ENCODE measurements at places on chromosomes 3 and 15. TPM values are rescaled to one million over a fixed set of nuclear protein-coding genes. Genes with fewer than 3 reads are reported as not detected.

- no peak for DNase-seq
Observed at GRCh38 chr3:180469149-180469548, 132.8 kb upstream of the TTC14 start.

Gene THRB
- 24.0 TPM for total RNA-seq

Gene COLQ
- 2.9 TPM for total RNA-seq

Gene PCSK6
- total RNA-seq, result 20.0 TPM

DNA sequence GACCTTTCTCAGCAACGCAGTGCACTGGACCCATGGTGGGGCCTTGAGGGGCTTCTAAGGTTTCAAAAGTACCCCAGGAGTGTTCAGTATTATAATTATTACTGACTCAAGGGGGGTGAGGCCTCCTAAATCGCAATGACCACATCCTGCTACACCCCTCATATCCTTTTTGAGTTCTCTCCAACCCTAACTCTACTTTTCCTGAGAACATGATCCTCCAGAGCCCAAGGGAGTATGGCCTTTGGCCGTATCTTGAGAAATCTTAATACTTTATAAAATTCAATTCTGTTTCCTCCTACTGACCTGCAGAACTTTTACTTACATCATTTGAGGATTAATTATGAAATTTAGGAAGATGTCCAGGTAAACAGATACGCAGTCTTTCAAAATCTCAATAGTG lies 30.4 kb upstream of the RARRES1 start:
- no peak for DNase-seq

GRCh38 chr3:60829058-60829457 lies 422.2 kb downstream of the FHIT start:
- DNase-seq, result no peak
